ENCODE measurements at places on chromosomes 16 and 17.
A peak's percentile ranks its signal among the peaks of the same experiment; 100 is the strongest.

DNA sequence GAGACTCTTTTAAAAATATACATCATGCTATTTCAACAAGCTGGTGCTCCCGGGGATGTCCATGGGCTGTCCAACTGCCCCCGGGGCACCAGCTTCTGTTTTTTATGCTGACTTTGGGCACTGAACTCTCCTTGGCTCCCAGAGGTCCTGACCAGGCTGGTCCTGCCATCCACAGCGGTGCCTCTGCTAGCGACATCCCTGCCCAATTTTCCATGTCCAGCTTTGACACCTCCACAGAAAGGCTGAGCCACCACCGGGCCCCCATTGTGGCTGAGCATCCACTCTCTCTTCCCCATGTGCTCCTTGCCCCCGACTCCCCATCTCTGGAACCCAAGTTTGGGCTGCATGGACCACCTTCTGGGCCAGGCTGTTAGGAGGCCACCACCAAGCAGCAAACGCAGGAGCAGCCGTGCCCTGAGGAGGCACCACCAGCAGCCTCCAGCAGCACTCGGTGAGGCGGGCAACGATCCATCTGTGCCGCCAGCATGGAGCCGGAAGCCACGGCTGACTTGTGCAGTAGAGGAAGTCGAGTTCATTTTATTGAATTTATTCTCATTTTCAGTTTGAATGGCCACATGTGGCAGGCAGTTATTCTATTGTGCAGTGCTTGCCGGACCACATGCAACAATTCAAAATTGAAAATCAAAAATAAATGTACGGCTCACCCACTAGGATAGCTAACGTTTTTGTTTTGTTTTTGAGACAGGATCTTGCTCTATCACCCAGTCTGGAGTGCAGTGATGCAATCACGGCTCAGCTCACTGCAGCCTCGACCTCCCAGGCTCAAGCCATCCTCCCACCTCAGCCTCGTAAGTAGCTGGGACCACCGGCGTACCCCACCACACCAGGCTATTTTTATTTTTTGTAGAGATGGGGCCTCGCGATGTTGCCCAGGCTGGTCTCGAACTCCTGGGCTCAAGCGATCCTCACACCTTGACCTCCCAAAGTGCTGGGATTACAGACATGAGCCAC lies 2.8 kb upstream of the MEAK7 start:
- no peak for DNase-seq

GRCh38 chr16:53212893-53213223 lies 158.1 kb downstream of the CHD9 start:
- peak; percentile 17 for DNase-seq

DNA sequence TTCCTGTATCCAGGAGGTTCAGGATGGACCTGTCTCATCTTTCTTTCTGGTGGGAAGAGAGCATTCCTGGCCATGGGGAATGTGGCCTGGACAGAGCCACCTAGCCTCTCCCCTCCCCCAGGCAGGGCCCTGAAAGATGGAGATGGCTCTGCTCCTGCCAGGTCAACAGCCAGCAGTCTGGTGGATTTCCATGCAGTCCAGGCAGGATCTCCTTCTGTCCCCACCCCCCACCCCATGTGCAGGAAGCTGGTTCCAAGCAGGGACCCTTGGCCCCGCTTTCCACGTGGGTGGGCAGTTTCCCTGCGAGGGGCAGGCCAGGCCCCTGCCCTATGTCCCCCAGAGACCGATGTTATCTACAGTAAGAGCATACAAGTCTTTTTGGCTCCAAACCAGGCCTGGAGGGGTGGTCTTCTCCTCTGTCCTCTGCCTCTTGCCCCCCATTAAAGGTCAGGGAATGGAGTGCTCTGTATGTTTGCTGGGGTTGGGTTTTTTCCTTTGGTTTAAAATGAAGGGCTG lies 240.5 kb downstream of the SEC14L1 start:
- DNase-seq, result no peak

GRCh38 chr16:79598348-79599181 lies 2.0 kb downstream of the MAF start:
- DNase-seq, result no peak

DNA sequence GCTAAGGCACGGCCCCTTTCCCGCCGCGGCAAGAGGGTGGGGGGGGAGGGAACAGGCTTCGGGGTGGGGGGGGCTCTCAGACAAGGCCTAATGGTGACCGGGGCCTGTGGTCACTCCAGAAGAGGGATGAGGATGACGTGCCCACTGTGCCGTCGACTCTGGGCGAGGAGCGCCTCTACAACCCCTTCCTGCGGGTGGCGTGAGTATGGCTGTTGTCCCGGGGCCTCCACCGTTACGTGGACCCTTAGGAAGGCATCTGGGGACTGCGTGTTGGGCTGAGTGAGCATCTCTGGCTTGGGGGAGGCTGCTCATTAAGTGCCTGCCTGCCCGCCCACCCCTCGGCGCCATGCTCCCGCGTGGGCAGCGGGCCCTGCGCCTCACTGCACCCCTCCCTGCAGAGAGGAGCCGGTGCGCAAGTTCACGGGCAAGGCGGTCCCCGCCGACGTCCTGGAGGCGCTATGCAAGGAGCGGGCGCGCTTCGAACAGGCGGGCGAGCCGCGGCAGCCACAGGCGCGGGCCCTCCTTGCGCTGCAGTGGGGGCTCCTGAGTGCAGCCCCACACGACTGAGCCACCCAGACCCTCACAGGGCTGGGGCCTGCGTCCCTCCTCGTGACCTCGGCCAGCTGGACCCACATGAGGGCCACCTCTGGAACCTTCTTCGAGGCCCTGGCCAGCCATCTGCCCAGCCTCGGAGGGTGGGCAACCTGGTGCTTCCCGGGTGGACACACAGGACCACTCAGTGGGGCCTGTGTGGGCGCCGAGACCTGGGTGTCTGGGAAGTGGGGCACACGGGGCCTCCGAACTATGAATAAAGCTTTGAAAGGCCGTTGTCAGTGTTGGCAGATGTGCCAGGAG lies 2.2 kb downstream of the HAGHL start:
- no peak for DNase-seq

DNA sequence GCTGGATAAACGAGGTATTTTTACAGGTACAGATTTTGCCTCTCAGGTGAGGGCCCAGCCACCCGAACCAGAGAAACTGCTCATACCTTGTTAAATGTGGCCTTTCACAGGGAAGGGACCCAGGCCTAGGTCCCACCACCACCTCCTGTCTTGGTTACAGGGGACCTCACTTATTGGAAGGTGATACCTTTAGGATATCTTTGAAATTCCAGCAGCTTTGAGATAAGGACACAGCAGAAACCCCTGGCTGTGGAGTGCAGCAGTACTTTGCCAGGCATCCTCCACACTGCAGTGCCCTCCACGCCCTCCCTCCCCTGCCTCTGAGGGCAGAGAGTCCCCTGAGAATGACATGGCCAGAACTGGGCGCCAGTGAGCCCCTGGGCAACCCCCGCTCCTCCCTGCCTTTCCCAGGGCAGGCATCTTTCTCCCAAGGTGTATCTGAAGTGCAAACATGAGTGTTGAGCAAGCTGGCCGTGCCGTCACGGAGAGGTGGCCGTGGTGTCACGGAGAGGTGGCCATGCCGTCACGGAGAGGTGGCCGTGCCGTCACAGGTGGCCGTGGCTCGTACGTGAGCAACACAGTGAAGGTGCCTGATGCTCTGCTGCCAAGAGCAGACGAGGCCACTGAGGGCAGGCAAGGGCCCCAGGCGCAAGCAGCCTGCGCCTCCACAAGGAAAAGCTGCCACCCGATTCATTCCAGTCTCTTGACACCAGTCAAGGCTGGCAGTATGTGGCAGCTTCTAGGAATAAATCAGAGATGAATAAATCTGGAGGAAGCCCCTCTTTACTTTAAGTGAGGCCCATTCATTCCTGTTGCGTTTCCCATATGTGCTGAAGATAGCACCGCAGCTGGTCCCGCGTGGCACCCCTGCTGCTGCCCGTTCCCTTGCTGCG lies 134.5 kb upstream of the CHMP6 start:
- no peak for DNase-seq

- no peak for DNase-seq
Measured at GRCh38 chr16:30722916-30723315, 23.9 kb downstream of the SRCAP start.

- peak; percentile 75 for DNase-seq
Measured at GRCh38 chr16:2919511-2920255, 8.0 kb downstream of the FLYWCH1 start.

DNA sequence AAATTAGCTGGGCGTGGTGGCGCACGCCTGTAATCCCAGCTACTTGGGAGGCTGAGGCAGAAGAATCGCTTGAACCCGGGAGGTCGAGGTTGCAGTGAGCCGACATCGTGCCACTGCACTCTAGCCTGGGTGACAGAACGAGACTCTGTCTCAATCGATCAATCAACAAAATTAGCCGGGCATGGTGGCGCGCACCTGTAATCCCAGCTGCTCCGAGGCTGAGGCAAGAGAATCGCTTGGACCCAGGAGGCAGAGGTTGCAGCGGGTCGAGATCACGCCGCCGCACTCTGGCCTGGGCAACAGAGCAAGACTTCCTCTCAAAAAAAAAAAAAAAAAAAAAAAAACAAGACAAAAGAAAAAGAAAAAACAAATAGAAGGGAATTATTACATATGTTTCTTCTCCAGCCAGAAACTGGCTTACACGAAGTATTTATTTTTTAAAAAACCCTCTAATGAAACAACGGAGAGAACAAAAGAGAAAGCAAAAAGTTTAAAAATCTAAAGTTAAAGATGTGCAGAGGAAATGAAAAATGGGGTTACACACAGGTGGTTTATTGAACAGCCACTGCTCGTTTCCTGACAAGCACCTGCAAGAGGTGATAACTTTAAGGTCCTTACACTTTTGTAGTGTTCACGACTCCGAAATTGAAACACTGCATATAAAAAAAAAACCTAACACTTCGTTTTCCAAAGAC lies 1.4 kb downstream of the SYNRG start:
- no peak for DNase-seq

- no peak for DNase-seq
Measured at GRCh38 chr16:81695321-81696165, 83.5 kb upstream of the PLCG2 start.

DNA sequence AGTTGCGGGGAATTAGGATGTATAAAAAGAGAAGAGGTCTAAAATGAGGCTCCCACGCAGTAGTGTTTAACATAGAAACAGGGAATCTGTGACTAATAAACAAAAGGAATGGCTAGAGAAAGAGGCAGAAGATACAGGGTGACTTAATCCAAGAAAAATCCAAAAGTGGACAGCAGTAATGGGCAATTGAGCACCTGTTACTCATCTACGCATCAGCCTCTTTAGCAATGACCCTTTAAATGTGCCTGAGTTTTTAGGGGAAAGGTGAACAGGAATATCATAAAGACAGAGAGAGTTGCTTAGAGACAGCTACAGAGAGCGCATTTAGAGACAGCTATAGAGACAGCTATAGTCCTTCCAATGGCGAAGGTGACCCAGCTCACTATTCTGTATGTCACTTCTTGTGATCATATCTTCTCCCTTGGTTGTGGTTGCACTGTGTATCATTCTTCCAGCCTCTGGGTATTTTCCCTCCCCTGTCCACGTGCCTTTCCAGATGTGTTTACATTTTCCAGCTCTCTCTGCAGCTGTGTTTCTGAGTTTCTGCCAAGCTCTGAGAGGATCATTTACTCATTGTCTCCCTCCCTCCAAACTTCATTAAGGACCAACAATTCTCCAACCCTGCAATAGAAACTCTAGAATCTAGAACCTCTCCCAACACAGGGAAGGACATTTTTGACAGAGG lies 61.5 kb downstream of the MYOCD start:
- peak; percentile 30 for DNase-seq

GRCh38 chr17:33377837-33378595 lies 84.9 kb upstream of the ASIC2 start:
- DNase-seq, result no peak

GRCh38 chr17:1039511-1040215 lies 42.7 kb downstream of the TIMM22 start:
- DNase-seq, result no peak

DNA sequence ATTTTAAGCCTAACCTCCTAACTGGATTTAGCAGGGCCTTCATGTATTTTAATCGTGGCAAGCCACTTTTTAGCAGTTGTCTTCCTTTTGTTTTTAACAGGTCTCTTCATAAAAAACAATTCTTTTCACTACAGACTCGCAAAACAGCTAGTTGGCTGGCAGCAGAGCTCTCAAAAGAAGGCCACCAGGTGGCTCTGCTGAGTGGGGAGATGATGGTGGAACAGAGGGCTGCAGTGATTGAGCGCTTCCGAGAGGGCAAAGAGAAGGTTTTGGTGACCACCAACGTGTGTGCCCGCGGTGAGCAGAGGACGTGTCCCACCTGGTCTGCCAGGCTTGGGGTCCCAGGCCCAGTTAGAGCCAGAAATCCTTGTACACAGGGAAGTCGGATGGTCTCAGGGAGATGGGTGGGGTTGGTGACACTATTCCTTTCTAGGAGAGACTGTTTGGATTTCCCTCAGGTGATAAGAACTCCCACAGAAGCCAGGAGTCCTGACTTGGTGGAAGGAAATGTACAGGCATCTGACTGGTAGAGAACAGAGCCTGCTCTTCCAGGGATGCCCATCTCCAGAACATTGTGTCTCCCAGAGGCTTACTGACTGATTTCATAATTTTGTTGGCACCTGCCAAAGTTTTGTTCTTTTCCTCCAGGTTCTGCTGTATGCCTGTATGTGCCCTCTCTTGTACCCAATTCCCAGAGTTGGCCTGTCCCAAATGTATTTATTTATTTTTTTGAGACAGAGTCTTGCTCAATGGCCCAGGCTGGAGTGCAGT lies 14.9 kb upstream of the DDX19A start:
- DNase-seq, result peak; percentile 29

DNA sequence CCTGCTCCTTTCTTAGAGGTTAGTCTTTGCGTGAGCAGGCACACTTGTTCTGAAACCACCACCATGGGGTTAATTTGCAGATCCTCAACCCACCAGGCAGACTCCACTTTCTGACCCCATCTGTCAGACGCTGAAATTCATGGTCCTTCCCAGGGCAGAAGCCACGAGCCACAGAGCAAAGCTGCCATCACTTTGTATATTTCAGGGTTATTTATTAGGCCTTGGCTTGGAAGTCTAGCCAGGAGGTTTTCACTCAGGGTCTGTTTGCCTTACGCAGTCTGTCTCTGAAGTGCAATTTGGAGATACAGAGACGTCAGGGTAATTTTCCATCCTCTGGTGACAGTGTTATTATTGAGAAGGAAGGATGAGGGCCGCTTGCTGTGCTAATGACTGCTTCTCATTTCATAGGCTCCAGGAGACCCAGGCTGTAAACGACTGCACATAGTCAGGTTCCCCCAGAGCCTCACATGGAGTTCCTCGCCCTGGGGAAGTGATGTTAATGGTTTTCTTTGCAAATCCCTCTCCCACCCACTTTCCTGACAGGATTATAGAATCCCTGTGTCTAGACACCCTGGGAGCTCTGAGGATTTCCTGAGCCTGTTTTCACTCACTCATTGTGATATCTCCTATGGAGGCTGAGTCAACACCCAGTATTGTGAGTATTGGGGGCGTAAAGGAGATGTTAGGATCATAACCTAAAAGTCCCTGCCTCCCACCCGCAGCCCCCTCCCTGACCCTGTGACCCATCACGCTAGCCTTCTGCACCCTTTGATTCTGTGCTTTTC lies 269.0 kb downstream of the ABCC12 start:
- no peak for DNase-seq

- DNase-seq, result no peak
Measured at GRCh38 chr16:19094542-19095365, 19.0 kb upstream of the ITPRIPL2 start.

GRCh38 chr17:61485067-61485775 lies 33.0 kb downstream of the TBX4 start:
- DNase-seq, result no peak

- no peak for DNase-seq
Measured at GRCh38 chr17:40452921-40453378, 9.7 kb downstream of the IGFBP4 start.

All from AG20443 (cell line).